Endodermal cell (in vitro differentiated cells): ENCODE measurements at places on chromosomes 5 and 9. TPM values are rescaled to one million over a fixed set of nuclear protein-coding genes. Genes with fewer than 3 reads are reported as not detected.

DNA sequence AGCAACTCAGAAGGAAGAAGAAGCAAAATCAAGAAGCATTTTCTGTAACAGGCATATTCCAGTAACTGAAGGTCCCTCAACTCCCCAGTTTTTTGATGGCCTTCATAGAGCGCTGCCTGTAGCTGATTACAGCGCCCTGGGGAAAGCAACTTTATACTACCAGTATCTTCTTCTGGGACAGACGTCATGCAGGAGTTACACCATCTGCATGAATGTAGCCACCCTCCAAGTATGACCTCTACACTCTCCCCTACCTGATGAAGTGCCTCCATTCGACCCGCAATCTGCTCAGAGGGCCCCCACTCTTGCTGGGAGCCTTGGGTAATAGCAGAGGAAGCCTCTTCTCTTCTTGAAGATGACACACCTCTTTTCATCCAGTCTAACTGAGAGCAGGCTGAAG, 21.0 kb upstream of the SH3TC2 start:
- DNase-seq, result no peak

GRCh38 chr9:113464286-113464660, 746 bp downstream of the RGS3 start:
- DNase-seq, result no peak

GRCh38 chr5:97194366-97194765, 11.3 kb upstream of the RIOK2 start:
- DNase-seq, result no peak

- no peak for DNase-seq
Observed at GRCh38 chr5:174827558-174827957, 103.2 kb downstream of the MSX2 start.

- DNase-seq, result no peak
Observed at GRCh38 chr9:114242837-114243236, 80.1 kb upstream of the ORM1 start.

- peak; percentile 94 for DNase-seq
Observed at GRCh38 chr5:168947212-168947868, 353.6 kb downstream of the SLIT3 start.

SOHLH1 gene
- not detected in 3 replicates for total RNA-seq
